ENCODE measurements at places on chromosomes 5 and 9.

DNA sequence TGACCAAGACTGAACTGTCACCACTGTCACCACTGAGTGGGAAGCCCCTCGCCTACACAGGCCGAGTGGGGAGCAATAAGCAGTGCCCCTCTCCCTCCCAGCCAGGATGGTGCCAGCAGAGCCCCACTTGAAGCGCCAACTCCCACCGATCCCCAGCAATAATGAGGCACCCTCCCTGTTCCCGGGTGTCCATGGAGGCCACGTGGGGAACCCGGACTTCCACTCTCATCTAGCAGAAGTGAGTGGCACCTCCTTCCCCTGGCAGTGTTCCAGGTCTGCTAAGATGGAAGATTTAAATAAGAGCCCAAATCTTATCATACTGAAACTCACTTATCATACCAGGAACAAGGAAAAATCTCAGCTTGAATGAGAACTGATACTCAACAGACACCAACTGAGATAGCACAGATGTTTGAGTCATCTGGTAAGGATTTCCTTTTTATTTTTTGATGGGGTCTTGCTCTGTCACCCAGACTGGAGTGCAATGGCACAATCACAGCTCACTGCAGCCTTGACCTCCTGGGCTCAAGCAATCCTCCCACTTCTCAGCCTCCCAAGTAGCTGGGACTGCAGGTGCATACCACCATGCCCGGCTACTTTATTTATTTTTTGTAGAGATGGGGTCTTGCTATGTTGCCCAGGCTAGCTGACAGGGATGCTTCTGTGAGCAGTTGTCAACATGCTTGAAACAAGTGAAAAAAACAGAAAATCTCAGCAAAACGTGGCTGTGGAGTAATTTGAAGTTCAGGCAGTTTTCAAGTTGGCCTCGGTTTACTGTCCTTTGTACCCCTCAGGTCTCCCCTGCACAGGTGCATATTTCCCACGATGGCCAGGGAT, 29.6 kb upstream of the ASS1 start:
- no peak for DNase-seq

GRCh38 chr5:61319388-61320146, 12.5 kb upstream of the ZSWIM6 start:
- DNase-seq, result no peak

GRCh38 chr9:1880038-1880565, 135.0 kb upstream of the SMARCA2 start:
- DNase-seq, result no peak

- DNase-seq, result no peak
Observed at GRCh38 chr9:78013934-78014333, 17.7 kb downstream of the GNAQ start.

- DNase-seq, result no peak
Observed at GRCh38 chr5:133777951-133778350, 165.6 kb upstream of the FSTL4 start.

GRCh38 chr9:125521462-125522327, 185.3 kb downstream of the MAPKAP1 start:
- DNase-seq, result no peak

GRCh38 chr5:37494756-37495155, 115.6 kb downstream of the WDR70 start:
- DNase-seq, result no peak

All from D341Med (cell line).